ENCODE measurements at places on chromosomes 5 and 9.

DNA sequence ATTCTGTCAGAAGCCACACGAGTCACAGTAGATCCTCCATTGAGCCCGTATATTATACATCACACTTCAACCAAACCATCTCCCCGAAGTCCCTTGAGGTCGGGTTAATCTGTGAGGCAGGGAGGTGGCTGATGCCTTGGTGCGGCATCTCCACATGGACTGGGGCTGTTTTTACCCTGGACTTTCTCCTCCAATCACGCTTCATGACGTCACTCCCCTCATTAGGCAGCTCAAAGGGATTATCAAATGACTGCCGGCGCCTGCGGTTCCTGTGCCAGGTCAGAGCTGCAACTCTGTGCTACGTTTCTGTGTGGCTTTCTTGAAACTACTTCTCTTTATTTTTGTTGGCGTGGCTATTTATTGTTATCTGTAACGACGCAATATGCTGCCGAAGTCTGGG, 53.7 kb downstream of the TMOD1 start:
- no peak for DNase-seq

DNA sequence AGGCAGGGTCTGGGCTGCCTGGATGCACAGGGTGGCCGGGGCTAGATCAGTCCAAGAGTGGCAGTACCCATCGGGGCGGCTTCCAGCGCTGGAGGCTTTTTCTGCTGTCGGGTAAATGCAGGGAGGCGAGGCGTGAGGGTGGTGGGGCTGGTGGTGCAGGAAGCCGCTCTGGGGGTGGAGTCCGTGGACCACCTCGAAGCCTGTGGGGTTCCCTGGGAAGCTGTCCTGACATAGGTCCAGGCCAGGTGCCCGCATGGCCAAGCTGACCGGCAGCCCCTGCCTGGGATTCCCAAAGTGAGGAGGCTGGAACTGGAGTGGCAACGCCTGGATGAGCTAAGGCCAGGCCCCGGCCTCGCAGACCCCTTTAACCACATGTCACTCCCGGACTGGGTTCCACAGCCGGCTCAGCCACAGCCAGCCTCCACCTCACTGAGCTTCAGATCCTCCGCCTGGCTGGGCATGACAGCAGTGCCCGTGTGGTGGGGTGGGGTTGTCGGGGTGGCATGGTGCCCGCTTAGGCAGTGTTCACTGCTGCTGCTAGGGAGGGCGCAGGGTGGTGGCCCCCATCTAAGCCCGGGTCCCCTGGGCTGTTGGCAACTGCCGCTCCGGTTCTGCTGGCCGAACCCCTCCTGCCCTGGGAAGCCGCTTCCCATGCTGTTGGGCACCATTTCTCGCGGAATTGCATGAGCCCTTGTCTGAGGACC, 1.4 kb upstream of the QRFP start:
- no peak for DNase-seq

GRCh38 chr9:1916095-1916494, 99.1 kb upstream of the SMARCA2 start:
- DNase-seq, result no peak

GRCh38 chr5:110815916-110816605, 77.3 kb downstream of the SLC25A46 start:
- no peak for DNase-seq

- DNase-seq, result no peak
Observed at GRCh38 chr9:5646116-5646515, 17.2 kb downstream of the RIC1 start.

DNA sequence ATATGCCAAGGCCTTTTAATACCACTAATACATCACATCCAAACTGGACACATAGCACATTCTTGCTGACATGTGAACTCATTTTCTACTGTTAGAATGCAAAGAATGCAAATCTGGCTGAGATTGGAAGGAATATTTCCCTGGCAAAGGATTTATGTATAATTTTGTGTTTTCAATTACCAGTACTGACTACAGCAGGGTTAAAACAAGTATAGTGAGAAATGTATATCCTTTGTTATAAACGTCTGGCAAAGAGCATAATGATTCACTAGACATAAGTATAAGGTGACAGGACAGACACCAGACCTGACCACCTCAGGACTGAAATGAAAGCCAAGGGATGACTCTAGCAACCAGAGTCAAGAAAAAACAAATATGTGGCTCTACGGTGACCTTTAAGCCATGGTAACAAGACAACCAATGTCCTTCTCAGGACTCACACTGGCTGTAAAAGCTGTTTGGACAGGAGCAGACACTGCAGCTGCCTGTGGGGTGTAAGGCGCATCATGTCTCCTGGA, 95.0 kb downstream of the MRPS27 start:
- no peak for DNase-seq

GRCh38 chr5:167271081-167271480, 1020.4 kb upstream of the WWC1 start:
- DNase-seq, result no peak

DNA sequence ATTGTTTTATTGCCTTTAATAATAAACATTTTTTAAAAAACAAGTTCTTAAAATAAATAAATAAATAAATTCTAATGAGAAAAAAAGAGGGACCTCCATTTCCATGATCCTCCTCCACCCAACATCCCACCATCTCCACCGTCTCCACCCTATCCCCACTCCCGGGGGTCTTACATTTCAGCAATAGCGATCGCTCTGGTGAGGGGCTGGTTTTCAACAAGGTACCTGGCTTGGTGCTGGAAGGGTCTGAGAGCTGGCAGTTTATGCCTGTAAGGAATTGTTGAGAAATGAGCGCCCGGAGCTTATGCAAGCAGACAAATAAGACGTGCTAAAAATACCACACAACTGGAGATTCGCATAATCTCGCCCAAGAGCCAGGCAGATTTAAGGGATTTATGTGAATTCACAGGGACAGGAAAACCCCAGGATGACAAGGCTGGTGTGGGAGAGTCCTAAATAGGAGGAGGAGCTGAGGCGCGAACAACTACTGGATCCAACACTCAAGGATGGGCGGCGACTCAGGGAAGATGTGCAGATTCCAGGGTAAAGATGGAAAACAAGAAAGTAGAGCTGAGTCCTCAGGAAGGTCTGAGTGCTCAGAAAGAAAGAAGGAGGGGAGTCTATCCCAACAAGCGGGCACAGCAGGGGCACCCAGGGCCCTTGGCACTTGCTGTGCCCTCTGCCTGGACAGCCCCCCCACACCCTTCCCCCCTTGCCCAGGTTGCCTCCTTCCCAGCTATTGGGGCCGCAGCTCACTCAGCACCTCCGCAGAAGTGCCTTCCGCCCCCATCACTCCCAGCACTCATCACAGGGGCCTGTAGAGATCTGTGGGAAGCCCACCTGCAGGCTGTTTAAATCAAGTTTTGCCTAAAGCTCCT, 27.0 kb downstream of the TRIM14 start:
- DNase-seq, result no peak
